Right renal pelvis (tissue), 4 donors: ENCODE measurements at places on chromosomes 7 and 10. TPM values are rescaled to one million over a fixed set of nuclear protein-coding genes. Genes with fewer than 3 reads are reported as not detected.

- DNase-seq: no peak
Observed at GRCh38 chr10:117619223-117619622, 76.7 kb downstream of the EMX2 start.

DNA sequence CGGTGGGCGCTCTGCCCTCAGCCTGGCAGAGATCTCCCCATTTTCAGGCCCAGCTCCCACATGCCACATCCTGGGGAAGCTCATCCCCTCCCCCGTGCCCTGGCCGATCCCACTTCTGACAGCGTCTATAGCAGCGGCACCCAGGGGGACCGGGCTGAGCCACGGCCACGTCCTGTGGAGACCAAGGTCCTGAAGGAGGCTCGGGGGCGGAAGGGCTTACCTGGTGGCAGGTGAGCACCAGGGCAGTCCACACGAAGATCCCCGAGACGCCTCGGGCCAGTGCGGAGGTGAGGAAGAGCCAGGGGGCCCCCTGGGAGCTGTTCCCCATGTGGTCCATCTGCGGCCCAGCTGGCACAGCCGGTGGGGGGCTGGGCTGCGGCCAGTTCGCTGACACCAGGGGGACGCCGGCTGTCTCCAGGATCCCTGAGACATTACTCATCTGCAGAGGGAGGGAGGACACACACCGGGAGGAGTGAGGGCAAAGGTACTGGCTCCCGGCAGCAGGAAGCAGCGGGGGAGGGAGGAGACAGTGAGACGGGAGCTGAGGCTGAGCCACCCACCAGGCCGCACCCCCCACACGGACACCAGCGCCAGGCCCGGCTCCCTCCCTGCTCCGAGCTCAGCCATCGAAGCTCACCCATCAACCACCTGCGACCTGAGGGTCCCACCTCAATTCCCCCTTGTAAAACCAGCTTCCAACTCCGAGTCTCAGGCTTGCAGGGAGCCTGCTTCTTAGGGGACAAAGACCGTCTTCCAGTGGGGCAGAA is 776 bp downstream of the TMEM184A start:
- no peak for DNase-seq

Gene CCL24
- 2.1 TPM for polyA plus RNA-seq

DNA sequence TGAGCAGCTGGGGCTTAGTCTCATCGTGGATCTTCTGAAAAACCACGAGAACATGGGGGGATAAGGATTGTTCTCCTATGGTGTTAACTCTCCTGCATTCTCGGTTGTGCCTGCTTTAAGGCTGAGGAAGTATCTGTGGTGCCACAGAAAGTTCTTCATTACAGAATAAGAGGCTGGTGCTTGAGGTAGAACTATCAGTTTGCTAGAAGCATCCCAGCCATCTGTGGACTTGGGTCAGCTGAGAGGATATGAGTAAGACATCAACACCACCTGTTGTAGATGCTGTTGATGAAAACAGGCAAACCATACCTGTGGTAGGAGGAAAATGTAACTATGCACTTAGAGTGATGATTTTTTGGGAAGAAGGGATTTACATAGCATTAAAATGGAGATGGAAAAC is 416.6 kb downstream of the PHTF2 start:
- DNase-seq: no peak

Gene MGAM2
- polyA plus RNA-seq: 0.56 TPM

GRCh38 chr10:14623931-14624330 is 150.8 kb downstream of the FAM107B start:
- no peak for DNase-seq

Gene ZDHHC6
- polyA plus RNA-seq: 65.4 TPM

GRCh38 chr10:28880683-28880950 is 203.3 kb downstream of the BAMBI start:
- DNase-seq: no peak

- no peak for DNase-seq
Observed at GRCh38 chr7:17530741-17531421, 232.4 kb downstream of the AHR start.

GRCh38 chr7:107002126-107002525 is 42.4 kb upstream of the PRKAR2B start:
- no peak for DNase-seq

- no peak for DNase-seq
Observed at GRCh38 chr7:5755704-5756504, 25.6 kb downstream of the RNF216 start.
